ENCODE measurements at places on chromosomes 7 and 10.
A peak's percentile ranks its signal among the peaks of the same experiment; 100 is the strongest.

DNA sequence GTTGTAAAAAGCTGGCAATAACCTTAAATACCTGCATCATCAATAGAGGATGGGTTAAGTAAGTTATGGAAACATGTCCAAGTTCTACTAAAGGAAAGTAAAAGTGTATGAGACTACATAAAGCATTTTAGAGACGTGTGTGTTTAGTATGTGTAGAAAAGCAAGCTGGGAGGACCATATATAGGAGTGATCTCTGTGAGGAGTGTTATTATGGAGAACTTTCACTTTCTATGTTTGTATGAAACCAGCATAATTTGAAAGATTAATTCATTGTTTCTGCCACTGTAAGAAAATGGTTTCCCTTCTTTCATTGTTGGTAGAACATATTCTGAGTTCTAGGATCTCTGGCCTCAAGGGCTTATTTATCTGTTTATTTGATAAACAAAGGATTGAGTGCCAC, 19.2 kb upstream of the PDLIM1 start:
- no peak for DNase-seq

- DNase-seq: no peak
Observed at GRCh38 chr10:43060291-43060690, 16.6 kb upstream of the RET start.

- no peak for DNase-seq
Observed at GRCh38 chr10:58919927-58920654, 256.4 kb upstream of the PHYHIPL start.

DNA sequence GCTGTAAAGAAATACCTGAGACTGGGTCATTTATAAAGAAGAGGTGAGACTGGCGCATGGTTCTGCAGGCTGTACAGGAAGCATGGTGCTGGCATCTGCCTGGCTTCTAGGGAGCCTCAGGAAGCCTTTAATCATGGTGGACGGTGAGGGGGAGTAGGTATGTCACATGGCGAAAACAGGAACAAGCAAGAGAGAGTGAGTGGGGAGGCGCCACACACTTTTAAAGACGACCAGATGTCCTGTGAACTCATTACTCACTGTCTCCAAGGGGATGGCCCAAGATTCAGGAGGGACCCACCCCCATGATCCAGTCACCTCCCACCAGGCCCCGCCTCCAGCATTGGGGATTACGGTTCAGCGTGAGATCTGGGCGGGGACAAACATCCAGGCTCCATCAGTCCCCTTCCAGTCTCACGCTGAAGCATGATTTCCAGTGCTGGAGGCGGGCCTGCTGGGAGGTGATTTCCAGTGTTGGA, 3.2 kb downstream of the ZNF316 start:
- no peak for DNase-seq

DNA sequence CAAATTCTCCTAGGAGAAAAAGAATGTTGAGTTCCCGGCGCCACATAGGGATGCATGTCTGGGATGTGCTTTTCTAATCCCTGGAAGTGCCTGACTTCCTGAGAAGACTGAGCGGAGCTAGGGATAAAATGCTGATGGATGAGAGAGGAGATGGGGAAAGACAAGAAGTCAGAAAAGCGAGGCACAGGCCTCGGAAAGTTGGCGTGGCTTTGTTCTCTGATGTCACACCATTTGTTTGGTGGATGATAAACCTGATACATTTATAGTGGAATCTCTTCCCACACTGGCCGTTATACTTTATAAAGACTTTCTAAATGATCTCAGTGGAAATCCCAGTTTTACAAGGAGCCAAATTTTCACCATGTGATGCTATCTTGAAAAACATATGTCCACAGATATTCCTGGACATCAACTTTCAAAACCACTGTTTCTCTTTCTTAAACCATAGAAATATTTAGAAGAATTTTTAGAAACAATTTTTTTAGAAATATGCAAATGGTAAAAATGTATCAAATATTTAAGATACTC, 188.8 kb upstream of the SVIL start:
- no peak for DNase-seq

DNA sequence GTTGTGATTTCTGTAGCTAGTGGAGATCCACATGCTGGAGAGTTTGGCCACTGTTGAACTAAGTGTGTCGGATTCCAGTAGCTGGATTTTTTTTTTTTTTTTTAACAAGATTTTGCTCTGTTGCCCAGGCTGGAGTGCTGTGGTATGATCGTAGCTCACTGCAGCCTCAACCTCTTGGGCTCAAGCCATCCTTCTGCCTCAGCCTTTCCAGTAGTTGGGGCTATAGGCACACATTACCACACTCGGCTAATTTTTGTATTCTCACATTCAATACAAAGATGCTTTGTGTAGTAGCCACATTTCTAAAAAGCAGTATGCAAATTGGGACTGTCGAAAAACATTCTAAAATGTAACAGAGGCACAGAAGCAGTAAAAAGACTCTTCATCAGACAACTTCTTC, 63.5 kb downstream of the RABGEF1 start:
- DNase-seq: no peak

GRCh38 chr7:100867040-100867775, at the start of gene TRIP6:
Gene TRIP6 (plus strand): TSS chr7:100867387. CDS start chr7:100867498, 111 bp downstream.
- DNase-seq: no peak

DNA sequence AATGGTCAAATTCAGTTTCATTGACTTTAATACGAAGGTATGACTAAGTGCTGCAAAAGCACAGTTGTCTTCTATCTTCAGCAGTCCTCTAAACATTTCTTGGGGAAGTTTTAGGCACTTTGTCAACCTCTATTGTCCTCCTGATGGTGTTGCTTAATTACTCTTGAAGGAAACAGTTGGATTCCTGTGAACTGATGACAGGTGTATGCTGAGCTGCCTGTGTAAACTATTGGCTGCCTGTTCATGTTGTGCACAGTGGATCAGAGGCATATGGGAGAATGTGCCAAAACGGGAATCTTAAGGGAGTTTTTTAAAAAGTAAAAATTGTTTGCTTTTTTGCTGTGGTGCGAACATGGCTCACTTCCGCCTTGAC, 221.0 kb downstream of the AUTS2 start:
- DNase-seq: no peak

DNA sequence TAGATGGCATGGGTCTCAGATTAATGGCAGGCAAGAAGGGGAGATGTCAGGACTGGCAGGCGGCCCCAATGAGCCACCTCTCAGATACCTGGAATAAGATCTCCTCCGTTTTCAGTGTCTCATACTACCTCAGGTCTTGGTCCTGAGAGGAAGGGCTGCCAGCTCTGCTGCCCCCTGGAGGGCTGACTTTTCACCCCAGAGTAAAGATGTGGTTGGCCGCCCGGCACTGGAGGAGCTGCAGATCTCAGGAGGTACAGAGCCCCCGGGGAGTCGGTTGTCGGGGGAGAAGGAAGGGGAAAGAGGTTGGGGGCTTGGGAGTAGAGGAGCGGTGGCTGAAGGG, 642 bp upstream of the COL13A1 start:
- no peak for DNase-seq

DNA sequence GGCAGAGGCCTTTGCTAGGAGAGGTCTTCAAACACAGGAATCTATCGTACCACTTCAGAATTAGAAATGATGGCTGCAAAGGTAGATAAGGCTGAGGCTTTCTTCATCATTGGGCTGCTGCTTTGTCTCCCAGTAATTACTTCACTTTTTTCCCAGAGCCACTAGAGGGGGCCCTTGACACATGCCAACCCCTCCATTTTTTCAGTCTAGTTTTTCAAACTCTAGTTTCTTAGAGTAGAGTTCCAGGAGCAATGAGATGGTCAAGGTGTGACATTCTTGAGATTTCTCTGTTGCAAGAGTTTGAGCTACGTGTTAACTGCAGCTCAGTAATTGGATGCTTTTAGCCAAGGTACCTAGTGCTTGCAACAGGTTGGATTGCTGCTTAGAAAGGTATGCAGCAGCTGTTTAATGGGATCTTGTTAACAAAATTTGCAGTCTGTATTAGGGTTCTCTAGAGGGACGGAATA, 33.8 kb upstream of the RBM20 start:
- DNase-seq: no peak

- no peak for DNase-seq
Observed at GRCh38 chr10:83541046-83541445, 598.3 kb upstream of the GHITM start.

DNA sequence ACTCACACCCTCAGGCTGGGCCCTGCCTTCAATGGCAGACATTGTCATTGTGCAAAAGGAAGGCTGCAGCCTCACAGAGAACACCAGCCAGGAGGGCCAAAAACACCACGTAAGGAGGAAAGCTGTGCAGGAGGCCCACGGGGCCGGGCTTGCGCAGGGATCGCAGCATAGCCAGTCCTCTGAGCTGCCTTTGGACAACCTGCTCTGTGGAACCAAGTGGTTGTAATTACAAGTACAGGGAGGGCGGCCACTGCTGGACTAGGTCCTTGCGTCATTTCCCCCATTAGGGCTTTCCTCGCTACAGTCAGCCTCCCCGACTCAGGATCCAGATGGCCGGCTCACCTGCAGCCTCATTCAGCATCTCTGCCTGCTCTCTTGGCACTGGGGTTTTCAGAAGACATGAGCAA, 66.9 kb downstream of the FAM53B start:
- DNase-seq: no peak

GRCh38 chr7:54908760-54909438, 109.9 kb upstream of the EGFR start:
- DNase-seq: no peak

- DNase-seq: no peak
Observed at GRCh38 chr10:126397156-126397555, 8.9 kb upstream of the ADAM12 start.

- no peak for DNase-seq
Observed at GRCh38 chr7:158030566-158030965, 557.1 kb downstream of the PTPRN2 start.

DNA sequence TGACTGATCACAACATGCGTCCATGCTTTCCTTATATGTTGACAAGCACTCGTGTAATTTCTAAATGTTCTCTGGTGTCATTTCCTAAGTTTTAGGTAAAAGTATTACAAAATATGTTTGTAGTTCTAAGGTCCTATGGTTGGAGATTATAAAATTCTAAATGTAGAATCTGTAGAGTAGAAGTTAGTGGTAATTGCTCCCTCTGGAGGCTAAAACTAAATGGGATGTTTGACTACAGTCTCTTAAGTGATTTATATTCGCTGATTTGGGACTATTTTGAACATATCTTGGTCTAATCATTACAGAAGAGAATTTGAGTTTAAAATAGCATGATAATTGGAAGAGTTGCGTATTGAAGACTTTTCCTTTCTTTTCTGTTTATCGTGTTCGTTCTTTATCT, 74.1 kb downstream of the ZMYND11 start:
- DNase-seq: no peak

- peak; percentile 17 for DNase-seq
Observed at GRCh38 chr7:39950473-39951225, 593 bp downstream of the CDK13 start.

DNA sequence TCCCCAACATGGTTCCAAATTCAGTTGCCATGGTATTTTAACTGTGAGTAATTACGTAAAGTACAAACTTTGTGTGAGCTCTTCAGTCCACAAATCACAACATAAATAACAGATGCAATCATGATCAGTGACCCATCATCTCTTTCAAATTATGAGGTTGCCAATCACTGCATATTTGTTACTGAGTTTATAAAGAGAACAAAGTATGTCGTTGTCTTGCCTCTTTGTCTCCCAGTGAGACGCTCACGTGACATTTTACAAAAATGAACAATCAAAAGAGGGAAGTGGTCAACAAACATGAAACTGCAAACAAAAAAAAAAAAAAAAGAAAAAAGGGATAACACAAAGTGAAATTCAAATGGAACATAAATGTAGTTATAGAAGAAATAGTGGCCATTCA, 122.7 kb upstream of the PDSS1 start:
- DNase-seq: no peak

DNA sequence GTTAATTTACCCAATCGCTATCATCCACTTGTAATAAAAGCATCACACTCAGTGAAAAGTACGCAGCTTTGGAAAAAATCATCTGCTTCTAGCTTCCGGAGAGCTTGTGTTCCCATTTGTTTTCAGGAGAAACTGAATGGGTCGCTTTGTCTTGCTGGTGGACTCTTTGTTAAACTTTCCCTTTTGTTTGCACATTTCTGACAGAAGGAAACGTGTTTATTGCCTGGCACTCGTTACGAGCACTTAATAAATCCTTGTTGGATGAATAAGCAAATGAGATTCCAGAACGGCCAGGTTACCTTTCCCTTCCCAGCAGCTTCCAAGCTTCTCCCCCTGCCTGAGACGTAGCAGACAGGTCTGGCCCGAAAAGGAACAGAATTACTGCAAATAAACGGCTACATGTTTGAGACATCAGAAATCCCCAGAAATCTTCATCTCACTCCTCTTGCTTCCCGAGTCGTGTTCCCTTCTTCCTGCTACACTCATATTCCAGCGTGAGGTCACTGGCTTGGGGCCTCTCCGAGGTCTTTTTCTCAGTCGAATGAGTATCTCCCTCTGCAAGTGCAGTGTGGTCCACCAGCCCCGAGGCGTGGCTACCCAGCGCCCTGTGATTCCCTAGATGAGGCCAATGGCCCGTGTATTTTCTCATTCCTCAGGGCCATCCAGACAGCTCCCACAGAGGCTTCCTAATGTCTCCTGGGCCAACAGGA, 167.2 kb downstream of the FRMD4A start:
- DNase-seq: no peak

DNA sequence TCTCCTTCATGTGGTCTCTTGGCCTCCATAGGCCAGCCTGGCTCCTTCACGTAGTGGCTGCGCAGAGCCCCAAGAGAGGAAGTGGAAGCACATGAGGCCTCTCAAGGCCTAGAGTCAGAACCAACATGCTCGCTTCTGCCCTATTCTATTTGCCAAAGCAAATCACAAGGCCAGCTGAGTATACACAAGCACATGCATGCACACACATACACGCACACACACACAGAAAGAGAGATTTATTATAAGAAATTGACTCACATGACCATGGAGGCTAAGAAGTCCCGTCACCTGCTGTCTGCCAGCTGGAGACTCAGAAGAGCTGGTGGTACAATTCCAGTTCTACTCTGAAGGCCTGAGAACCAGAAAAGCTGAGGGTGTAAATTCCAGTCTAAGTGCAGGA, 64.3 kb upstream of the NRP1 start:
- no peak for DNase-seq

DNA sequence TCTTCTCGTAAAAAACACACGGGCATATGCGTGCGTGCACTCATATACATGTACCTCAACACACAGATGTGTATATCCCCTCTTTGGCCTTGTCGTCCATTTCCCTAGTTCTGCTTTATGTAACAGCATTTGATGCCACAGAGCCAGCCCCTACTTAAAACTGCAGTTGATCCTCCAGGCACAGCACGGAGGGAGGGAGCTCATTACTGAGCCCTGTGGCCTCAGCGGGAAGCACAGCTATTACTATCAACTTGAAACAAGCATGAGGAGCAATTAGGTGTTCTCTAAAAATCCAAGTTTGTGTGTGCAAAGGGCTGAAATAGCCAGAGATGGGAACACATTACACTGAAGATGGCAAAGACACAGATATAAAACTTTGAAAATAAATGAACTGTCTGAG, 580.9 kb downstream of the GLRX3 start:
- DNase-seq: no peak

- no peak for DNase-seq
Observed at GRCh38 chr10:101438881-101439391, 85.0 kb downstream of the BTRC start.

All from T-cell (primary cell).